Fibroblast of skin of left biceps (primary cell): ENCODE measurements at places on chromosomes 5 and 9.

- DNase-seq, result no peak
Measured at GRCh38 chr9:118767571-118767970, 601.7 kb downstream of the BRINP1 start.

DNA sequence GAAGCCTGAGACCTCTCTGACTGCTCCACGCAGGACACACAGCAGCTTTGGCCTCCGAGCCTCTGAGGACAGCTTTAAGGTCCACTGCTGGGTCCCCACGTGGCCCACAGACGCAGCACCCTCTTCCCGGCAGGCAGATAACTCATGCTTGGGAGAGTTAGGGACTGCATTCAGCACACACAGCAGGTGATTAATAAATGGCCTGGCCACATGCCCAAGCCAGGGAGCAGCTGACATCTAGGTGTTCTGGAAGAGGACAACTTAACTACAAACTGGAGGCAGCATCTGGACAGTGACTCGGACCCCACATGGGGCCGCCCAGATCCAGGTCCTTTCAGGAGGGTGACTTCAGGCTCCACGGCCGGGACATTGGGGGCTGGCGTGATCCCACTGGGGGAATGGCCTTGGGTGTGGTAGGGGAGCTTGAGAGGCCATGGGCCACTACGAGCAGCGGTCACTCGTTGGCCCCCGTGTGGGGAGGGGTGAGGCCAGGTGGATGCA, 11.3 kb downstream of the NINJ1 start:
- DNase-seq, result no peak

DNA sequence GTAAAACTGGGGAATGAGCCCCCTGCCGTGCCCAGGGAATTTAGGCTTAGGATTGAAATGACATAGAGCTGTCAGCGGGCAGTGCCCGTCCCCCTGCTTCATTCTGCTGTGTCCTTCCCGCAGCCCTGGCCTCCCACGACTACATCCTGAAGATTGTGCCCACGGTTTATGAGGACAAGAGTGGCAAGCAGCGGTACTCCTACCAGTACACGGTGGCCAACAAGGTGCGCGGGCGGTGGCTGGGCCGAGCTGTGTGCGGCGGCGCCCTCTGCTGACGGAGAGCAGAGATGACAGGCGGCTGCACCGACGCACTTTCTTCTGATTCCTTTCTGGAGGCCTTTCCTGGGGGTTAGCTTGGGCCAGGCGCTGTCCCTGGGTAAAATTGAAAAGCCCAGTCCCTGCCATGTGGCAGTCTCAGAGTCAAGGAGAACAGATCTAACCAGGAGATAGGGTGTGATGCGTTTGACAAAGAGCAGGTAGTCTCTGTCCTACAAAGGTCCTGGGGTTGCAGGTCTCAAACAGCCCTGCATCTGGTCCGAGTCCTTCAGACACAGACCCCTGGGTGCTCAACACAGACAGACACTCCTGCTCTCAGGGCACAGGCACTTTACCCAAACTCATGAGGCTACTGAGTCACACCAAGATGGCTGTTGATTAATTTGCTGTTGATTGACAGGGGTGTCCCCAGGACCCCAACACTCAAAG, 26.8 kb upstream of the RPL26L1 start:
- no peak for DNase-seq

DNA sequence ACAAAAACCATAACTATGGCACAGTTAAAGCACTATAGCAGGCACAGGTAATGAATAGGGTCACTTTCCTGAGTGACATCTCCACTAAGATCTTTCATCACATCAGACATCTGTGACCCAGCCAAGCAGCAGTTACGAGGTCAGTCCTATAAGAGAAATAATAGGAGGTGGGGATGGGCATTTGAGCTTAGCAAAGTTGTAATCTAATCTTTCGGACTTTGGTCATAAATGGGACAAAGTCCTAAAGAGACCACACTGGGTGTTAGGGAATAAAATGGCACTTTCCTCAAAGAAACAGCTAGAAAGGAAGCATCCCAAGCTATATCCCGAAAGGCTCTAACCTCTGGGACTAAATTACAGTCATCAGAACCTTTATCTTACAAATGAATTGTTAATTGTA, 432.2 kb downstream of the PIK3R1 start:
- no peak for DNase-seq

DNA sequence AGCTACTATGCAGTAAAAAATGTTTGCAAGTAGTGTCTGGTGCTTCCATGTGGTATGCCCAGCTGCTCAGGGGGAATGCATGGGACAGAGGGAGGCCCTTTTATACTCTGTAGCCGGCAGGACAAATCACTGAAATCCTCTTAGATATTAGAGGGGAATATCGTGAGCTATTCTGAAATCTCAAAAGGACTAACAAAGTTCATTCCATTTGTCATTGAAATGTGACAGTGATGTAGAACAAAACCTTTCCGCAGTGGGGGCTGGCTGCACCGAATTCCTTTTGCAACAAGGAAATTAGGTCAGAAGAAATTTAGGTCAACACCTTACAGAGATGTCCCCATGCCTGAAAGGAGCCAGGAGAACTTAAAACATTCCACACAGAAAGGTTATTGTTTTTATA, 72.4 kb upstream of the MEF2C start:
- no peak for DNase-seq

DNA sequence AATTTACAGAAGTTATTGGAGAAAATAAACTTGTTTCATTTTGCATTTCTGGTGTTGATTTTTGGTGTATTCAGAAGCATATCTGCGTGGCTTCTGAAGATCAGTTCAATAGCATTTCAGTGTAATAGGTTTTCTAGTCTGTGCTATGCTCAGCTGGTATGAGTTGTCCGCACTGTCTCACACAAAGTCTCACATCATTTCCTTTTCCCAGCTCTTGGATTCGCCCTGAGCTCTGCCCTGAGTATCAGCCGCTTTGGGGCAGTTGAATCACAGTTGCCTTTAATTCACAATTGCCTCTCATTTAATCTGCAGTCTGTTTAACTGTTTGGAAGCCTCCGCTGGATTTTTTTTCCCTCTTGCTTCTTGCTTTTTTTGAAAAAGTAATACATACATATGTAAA, 6.4 kb upstream of the TTC23L start:
- no peak for DNase-seq

DNA sequence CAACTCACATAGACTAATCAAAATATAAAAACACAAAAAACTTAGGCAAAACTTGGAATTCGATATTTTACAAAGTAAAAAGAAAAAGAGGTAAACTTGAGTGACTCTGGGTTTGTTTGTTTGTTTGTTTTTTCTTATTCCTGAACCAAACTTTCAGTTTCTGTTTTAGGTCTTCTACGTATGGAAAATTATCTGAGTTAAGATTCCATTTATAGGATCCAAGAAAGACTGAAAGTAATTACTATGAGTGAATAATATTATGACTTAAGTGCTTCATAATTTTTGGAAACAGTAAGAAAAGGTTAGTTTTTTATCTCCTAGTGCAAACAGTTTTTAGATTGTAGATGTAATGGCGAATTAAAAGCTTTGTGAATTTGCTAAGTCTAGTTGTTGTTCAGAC, 13.2 kb downstream of the ST8SIA4 start:
- no peak for DNase-seq

- DNase-seq, result no peak
Measured at GRCh38 chr5:176436656-176437055, 11.5 kb upstream of the FAF2 start.

GRCh38 chr9:119167876-119168275, 201.4 kb downstream of the BRINP1 start:
- no peak for DNase-seq

GRCh38 chr5:35880156-35880555, 23.5 kb downstream of the IL7R start:
- DNase-seq, result no peak

DNA sequence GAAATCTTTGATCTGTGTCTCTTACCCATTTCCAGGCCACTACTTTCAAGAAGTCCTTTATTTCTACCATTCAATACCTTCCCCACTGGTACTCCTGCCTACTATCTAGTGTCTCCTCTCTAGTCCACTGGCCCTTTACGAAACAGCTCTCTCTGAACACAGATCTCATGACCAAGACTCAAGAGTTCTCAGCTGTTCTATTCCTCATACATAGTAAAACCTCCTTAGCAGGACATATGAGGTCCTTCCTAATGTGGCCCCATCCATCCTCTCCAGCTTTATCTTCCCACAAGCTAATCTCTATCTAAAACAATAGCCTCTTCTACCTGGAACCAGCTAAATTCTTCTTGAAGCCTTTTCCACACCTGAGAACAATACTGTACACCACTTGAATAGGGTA, 2.6 kb downstream of the TEX10 start:
- DNase-seq, result no peak
